ENCODE measurements at places on chromosomes 3 and 15.

DNA sequence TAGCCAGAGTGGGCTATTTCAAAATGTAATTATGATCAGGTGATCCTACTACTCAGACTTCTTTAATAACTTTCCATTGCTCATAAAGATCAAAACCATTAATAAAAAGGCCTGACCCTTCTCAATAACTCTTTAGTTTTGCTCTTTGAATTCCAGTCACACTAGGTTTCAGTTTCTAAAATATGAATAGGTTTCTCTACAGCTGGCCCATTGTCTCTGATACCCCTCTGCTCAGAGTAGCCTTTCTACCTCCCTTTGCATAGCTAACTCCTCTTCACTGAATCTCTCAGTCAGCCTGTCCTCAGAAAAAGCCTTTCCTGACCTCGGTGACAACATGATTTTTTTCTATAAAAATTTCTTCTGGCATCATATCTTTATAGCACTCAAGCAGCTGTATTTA is 209.1 kb downstream of the UNC13C start:
- DNase-seq = no peak

DNA sequence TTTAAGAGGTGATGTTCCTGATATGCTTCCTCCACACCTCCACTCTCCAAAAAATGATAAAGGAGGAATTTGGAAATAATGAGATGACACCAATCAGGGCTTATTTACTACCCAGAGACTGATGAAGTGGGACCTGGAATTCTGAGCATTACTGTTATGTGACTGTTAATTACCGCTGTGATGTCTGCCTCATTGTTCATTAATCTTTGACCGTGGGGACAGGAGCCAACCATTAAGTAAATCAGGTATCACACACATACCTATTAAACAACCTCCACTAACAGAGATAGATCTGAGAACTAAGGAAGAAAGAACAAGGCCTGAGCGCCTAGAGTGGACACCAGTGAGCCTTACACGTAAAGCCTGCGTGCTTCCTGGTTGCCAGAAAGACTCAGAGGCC is 37.7 kb downstream of the ABHD5 start:
- no peak for DNase-seq

DNA sequence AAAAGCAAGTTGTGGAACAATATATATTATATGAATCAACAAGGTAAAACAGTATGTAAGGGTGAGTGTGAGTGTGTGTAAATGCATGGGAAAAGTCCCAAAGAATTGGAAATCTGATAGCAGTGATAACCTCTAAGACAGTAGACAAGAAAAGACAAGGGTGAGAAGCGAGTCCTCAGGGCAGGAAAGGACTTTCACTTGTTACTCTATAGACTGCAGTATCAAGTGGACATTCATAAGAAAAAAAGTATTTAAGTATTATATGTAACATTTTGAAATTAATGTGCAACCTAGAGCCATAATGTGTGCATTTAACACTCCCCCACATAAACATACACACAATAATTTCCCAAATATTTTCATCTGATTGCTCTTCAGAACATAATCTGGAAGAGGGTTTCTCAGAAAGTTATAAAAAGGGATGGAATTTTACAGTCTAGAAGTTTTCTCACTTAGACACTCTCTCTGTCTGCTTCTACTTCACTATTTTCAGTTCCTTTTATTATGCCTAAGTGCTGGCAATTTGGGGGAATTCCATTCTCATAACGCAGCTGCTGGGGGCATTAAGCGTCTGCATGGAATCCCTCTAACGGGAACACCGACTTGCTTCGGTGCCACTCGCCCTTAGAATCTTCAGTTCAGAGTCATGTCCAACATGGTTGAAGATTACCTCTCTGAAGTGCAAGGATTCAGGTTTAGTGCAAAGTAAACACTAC is 50.0 kb upstream of the CDIN1 start:
- DNase-seq = peak; percentile 4

DNA sequence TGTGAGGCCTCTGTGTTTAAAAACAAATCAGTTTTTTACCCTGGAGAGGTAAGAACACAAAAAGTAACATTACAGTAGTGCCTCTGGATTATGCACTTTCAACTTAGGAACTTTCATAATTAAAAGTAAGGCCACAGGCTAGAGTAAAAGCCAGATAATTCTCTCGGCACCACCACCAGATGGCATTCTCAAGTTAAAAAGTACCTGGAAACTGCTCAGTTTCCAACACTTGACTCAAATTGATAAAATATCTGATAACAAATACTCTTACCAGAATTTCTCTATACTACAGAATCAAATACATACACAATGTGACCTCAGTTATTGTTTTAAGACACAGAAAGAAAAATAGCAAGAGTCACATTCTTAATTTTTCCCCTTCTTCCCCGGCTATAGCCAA is 19.9 kb downstream of the SPICE1 start:
- DNase-seq = peak; percentile 30

DNA sequence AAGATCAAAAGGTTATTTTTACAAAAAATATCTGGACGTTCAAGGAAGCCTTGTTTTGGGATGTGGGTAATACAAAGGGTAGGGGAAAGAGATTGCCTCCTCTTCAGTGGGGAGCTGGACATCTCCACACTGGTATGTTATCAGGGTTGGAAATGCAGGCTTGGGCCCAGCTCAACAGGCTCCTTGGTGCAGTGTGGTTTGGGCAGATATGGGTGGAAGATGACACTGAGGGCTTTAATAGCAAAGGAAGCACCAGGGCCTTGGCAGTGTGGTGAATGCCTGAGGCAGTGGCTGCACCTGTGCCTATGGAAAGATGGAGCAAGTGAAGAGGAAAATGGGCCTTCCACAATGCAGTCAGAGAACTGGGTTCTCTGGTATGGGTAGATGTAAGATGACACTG is 11.2 kb upstream of the MED12L start:
- DNase-seq = no peak

DNA sequence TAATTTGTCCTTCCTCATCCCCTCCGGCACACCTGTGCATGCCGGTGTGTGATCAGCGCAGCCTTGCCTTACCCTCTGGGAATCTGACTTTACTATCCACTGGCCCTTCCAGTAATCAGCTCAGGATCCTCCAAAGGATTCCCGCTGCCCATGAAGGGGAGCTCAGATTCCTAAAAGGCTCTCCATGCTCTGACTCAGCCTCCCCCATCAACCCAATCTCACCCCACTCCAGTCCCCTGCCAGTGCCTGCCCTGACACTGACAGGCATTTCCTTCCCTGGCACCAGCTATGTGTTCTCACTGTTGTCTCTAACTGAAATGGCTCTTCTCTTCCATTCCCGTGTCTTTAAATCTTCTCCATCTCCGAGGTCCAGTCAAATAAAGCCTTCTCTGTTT is 7.3 kb upstream of the BCL2A1 start:
- no peak for DNase-seq
